ENCODE measurements at places on chromosomes 3 and 15.

DNA sequence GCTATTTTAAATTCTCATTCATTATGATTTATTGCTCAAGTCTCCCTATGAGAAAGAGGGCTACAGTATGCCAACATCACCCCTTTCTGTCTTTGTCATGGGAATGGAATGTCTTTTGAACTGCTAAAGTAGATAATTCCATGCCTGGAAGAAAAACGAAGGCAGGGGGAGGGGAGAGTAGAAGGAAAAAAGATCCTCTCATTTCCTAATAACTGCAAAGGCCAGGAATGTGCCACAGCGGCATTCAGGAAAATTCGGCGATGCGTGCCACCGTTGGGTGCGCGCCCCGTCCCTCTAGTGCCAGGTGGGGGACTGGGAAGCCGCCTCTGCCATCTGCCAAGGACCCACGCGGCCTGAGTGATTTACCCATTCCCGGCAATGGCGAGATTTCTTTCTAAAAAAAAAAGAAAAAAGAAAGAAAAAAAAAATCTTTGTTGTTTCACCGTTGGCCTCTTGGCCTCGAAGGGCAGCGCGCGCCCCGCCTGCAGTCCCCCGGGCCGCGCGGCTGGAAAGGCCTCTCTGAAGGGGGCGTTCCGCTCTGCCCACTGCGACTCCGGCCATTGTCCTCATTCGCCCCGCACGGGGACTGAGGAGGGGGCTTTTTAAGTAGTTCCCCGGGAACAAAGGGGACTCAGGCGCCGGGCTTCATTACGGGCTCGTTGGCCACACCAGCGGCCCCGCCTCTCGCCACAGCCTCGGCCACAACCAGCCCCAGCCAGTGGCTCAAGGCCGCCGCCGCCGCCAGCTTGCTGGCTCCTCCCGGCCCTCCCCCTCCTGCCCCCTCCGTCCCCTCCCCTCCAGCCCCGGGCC, 54.5 kb downstream of the CPN2 start:
- no peak for DNase-seq

DNA sequence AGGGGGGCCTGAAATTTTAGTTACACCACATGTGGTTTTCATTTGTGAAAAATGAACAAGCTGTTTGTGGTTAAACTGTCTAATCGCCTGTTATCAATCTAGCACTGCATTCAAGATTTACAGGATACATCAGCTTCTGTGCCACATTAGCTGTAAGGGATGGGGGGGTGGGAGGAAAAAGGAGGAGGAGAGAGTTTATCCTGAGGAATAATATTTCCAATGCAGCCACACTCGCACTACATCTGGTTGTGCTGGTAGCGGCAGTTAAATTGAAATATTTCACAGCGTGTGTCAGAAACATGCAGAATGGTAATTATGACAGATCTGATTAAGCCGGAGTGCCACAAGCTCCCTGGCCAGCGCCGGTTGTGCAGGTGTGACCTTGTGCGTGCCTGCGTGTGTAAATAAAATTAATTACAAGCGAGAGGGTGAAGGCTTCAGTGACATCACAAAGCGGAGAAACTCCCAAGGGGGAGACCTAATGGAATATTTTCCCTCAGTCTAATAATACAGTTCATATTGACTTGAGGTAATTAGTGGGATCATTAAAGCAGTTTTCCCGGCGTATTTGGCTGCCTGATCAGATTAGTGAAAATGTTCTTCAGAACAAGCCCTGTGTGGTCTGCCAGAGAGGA, 55.5 kb downstream of the SATB1 start:
- peak; percentile 8 for DNase-seq

DNA sequence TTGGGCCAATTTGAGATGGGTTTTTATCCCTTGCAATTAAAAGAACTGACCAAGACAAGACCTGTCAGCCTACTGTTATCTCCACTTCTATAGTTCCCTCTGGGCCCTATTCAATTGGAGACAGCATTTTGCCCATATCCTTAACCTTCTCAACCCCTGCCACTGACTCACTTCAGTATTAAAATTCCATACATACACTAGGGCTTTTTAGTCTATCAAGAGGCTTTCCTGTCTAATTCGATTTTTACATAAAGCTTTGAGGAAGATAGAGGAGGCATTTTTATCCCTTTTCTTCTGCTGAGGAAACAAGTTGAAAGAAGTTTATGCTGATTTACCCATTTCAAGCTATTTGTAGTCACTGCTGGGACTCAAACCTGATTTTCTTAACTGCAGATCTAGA, 51.1 kb downstream of the GTF2E1 start:
- no peak for DNase-seq

DNA sequence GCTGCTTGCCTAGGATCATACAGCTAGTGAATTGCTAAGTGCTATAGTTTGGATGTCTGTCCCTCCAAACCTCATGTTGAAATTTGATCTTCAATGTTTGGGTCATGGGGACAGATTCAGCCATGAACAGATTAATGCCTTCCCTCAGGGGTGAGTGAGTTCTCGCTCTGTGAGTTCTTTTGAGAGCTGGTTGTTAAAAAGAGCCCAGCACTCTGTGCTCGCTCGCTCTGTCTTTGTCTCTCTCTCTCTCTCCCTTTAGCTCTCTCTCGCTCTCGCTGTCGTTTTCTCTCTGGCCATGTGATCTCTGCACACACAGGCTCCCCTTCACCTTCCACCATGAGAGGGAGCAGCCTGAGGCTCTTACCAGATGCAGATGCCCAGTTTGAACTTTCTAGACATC, 14.9 kb downstream of the TRH start:
- no peak for DNase-seq

GRCh38 chr15:42239528-42240182, 31.6 kb upstream of the VPS39 start:
- DNase-seq, result no peak

DNA sequence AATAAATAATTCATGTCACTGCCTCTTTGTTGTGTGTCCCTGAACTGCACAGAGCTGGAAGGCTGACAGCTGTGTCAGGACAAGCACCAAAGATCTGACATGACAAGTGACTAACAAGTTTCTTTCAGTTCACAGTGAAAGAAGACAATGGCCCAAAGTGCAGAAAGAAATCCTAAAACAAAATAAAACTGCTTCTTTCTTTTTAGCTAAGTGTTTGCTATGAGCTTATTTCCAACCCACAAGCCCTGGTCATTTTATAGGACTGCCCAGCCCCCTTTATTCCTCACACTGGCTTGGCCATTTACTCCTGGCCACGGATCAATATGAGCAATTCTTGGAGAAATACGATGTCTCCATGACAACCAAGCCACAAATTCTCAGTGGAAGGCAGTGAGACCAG, 238.5 kb downstream of the WDR72 start:
- DNase-seq, result no peak

DNA sequence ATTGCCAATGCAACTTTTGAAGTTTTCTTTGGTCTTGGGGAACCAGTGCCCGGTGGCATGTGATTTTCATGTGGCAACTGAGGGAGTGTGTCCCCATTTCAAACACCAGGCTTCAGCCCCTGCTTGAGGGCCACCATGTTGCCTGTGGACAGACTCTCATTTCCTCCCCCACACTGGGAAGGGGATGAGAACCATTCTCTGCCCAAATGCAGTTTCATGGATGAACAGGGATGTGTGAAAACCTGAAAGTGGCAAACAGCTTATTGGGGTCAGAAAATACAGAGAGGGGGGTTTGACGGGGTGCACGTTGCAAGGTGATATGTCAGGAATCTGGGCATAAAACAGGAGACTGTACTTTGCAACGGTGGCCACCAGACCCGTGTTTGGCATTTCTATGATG, 6.3 kb downstream of the FAM107A start:
- DNase-seq, result no peak

GRCh38 chr3:143750841-143751240, 97.4 kb downstream of the SLC9A9 start:
- no peak for DNase-seq

GRCh38 chr3:127518456-127519081, 72.0 kb downstream of the TPRA1 start:
- DNase-seq, result no peak

- no peak for DNase-seq
Measured at GRCh38 chr3:124878561-124879336, 8.4 kb downstream of the ITGB5 start.

DNA sequence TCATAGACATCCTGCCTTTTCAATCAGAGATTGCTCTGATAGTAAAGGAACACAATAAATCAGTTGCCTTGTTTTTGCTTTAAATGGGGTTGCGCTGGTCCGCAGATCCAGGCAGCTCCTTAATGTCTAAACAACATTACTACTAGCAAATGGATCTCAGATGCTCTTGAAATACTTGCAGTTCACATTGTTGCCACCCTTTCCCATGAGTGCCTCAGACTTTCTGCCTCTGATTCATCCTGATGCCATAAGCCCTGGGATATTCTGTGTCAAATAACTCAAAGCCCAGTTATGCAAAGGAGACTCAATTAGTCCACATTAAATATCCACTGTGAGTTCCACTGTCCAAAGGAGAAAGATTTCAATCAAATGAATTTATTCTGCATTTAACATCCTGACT, 196.7 kb downstream of the PLCH1 start:
- no peak for DNase-seq

- no peak for DNase-seq
Measured at GRCh38 chr3:89679686-89680085, 572.3 kb downstream of the EPHA3 start.

GRCh38 chr3:28575746-28576613, 227.4 kb upstream of the AZI2 start:
- no peak for DNase-seq

- no peak for DNase-seq
Measured at GRCh38 chr15:72179950-72180581, 17.5 kb downstream of the GRAMD2A start.

DNA sequence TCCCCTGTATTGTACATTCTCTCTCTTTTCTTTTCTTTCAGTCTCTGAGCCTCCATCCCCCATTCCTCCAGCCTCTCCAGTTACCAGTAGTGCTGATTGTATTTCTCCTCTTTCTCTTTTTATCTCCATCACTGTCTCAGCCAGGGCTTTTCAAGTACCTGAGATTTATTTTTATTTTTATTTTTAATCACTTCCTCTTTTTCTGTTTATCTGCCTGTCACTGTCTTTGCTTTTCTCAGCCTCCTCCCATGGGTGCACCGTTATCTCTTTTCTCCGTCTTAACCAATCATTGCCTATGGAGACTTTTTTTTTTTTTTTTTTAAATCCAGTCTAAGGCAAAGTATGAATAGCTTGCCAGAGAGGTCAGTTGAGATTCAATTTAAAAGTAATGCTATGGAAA, 359.3 kb downstream of the GAP43 start:
- DNase-seq, result no peak

- DNase-seq, result no peak
Measured at GRCh38 chr3:14210843-14211594, 32.4 kb downstream of the LSM3 start.

GRCh38 chr3:2655229-2655701, 454.9 kb downstream of the IL5RA start:
- no peak for DNase-seq

GRCh38 chr15:35117543-35118265, 32.6 kb upstream of the NANOGP8 start:
- DNase-seq, result no peak

GRCh38 chr3:177378168-177378567, 180.9 kb upstream of the TBL1XR1 start:
- no peak for DNase-seq

- no peak for DNase-seq
Measured at GRCh38 chr3:53819163-53819868, 26.9 kb downstream of the CHDH start.

- DNase-seq, result no peak
Measured at GRCh38 chr15:65089206-65089824, 12.8 kb downstream of the KBTBD13 start.

DNA sequence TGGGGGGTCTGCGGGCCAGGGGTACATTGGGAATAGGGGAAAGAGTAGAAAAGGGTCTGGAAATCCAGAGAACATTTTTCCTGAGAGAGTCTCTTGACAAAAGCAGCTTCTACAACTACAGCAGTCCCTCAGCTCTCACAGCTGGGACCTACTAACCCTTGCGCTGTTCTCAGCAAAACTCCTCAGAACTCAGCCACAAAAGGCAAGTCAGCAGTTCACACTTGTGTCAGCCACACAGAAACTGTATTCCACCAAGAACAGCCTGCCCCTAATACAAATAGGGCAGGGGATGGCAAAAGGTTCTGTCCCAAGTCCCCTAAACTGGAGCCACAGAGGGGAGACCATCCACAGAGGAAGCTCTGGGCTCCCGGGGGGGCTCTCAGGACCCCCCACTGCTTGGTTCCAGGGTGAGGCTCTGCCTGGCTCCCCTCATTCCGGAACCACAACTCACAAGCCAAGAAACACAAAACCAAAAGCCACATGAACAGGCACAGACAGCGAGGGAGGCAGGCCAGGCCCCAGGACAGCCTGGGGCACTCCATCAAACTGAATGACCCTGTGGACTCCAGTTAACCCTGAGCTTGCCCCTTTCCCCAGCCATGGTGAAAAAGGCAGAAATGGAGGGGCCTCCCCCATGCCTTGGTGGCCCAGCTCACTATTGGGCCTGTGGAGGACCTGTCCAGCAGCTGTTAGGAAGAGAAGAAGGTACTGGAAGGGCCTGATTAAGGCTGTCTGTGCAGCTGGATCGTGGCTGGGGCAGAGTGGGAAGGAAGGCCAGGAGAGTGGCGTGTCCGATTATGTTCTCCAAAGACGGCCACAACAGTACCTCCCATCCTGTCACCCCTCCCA, 162.0 kb downstream of the CHSY1 start:
- DNase-seq, result no peak

DNA sequence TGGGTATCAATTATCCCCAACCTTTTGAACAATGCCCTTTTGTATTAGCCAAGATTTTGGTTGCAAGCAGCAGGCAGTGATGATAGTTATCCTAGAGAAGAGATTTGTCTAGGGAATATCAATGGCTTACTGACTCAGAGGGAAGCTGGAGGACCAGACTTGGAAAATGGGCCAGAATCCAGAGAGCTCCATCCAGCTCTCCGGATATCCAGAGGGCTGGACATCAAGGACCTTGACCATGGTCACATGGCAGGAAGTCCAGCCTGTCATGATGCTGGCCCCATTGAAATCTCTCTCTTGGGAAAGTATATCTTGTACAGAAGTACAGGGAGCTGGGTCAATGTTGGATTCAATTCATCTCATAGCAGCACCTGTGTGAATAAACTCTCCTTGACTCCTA, 148.5 kb upstream of the PDZRN3 start:
- DNase-seq, result no peak

- DNase-seq, result no peak
Measured at GRCh38 chr15:81433462-81433861, 59.4 kb upstream of the TMC3 start.

DNA sequence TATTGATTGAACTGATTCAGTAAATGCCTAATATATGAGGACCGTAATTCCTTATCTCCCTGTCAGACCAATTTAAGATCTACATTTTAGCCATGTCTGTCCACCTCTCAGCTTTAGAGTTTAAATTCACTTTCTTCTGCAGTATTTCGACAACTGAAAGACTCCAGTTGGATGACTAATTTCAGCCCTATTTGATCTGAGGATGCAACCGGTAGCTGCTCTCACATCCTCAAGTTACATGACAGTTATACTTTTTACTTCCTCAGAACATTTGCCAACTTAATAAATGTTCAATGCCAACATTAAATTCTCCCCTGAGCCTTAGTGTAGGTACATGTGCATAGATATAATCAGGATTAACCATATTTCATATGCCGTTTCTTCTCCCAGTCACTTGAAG, 2.5 kb upstream of the HHLA2 start:
- DNase-seq, result no peak

- DNase-seq, result no peak
Measured at GRCh38 chr3:150755902-150756301, 7.1 kb downstream of the SIAH2 start.

GRCh38 chr15:72796210-72796514, 12.6 kb upstream of the ADPGK start:
- no peak for DNase-seq

GRCh38 chr15:65201918-65202317, 9.4 kb downstream of the CILP start:
- DNase-seq, result no peak

Data from NCI-H1694 (cell line).